Hematopoietic multipotent progenitor cell treated with erythropoietin and hydrocortisone succinate and interleukin-3 and kit ligand, for 8 days (in vitro differentiated cells): ENCODE measurements at places on chromosomes 16 and 17.

GRCh38 chr16:4728676-4729075 lies 5.4 kb downstream of the ANKS3 start:
- no peak for DNase-seq

DNA sequence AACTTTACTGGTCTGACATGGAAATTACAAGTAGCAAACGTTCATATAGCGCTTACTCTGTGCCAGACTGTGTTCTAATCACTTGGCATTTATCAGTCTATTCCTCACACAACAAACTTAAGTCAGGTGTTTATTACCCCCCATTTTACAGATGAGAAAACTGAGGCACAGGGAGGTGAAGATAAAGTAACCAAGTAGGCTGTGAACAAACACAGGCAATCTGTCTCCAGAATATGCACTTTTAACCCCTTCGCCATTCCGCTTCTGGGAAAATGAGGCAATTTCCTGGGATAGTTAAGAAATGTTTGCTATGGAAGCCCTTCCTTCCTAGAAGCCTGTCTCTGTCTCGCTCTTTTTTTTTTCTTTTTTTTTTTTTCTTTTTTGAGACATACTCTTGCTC lies 12.2 kb upstream of the CXCL16 start:
- no peak for DNase-seq

DNA sequence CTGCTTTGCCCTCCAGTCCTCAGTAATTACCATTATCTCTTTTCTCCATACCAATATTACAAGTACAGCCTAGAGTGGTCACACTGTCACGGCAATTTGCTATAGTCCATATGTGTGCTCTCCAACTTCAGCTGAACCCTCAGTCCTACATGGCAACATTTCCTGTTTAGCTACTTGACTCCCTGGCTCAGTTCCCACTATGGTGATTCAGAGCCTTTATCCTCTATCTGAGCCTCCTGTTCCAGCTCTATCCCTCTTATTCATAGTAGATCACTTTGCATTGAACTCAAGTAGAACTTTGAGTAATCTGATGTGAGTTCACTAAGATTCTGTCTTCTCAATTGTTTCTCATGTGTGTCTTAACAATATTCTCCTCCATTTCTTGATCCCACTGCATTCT lies 43.7 kb upstream of the GOSR1 start:
- peak; percentile 55 for DNase-seq

DNA sequence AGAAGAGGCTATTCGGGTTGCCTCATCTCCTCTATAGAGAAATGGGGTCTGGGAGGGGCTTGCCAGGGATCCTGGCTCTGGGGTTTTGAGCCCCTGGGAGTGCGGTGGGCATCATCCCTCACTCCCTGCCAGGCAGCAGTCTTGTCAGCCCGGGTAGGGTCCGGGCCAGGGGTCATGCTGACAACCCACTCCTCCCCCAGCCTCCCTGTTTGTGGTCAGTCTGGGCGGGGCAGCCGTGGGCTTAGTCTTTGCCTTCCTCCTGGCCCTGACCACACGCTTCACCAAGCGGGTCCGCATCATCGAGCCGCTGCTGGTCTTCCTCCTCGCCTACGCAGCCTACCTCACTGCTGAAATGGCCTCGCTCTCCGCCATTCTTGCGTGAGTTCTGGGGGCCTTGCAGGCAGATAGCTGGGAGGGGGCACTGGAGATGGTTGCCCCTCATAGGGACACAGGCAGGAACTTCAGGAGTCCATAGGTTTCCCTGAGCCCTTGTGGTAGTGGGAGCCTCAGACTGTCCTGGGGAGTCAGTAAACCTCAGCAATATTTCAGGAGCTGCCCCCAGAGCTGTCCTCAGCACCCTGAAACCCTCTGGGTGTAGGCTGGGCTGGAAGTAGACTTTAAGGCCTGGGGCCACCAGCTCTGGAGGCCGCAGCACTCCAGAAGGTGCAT lies 6.9 kb downstream of the SLC9A5 start:
- DNase-seq: no peak

GRCh38 chr17:17884391-17885357 lies 47.9 kb upstream of the SREBF1 start:
- no peak for DNase-seq

DNA sequence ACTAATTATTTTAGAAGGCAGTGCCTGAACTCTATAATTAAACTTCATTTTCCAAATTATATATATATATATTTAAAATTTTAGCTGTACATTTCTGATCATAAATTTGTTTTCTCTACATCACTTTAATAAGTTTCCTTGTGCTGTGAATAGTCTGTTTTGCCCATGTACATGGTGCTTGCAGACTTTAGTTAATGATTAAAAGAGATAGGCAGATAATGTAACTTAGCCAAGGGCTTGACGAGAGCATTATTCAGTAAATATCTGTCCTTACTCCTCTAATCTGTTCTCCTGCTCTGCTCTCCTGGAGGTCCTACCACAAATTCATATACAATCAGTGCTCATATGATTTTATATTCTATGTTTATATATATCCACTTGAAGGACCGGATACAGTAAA lies 595.2 kb upstream of the KIF2B start:
- no peak for DNase-seq
